ENCODE measurements at places on chromosomes 2 and 18.

GRCh38 chr2:67272195-67272594, 124.9 kb upstream of the ETAA1 start:
- no peak for DNase-seq

GRCh38 chr18:62209046-62209445, 22.0 kb downstream of the RELCH start:
- no peak for DNase-seq

- DNase-seq, result no peak
Measured at GRCh38 chr2:237253046-237253702, 160.8 kb downstream of the COL6A3 start.

- no peak for DNase-seq
Measured at GRCh38 chr18:59917422-59917821, 17.6 kb downstream of the PMAIP1 start.

DNA sequence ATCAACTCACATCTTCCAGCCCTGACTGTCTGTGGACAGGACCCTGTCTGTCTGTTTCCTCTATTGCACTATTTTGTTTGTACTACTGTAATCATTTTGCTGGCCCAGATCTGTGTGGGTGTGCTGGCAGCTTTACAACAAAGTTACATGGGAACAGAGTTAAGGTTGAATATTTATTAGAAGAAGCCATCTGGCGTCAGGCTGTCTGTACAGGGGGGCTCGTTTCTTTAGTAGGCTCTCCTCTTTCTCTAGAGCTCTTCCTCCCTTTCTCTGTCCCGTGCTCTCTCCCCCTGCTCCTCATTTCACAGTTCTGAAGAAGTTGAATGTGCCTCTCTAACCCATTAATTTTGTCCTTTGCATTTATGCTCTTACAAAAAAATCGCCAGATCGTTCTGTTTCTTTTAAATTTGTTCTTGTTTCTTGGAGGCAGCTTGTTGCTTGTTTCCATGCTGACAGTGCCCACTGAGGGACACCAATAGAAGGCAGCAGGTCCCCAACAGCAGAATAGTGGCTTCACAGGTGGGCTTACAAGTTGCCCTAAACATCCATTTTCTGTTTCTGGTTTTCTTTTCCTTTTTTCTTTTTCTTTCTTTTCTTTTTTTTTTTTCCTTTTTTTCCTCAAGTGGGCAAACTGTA, 315.2 kb upstream of the ZEB2 start:
- DNase-seq, result peak; percentile 23

DNA sequence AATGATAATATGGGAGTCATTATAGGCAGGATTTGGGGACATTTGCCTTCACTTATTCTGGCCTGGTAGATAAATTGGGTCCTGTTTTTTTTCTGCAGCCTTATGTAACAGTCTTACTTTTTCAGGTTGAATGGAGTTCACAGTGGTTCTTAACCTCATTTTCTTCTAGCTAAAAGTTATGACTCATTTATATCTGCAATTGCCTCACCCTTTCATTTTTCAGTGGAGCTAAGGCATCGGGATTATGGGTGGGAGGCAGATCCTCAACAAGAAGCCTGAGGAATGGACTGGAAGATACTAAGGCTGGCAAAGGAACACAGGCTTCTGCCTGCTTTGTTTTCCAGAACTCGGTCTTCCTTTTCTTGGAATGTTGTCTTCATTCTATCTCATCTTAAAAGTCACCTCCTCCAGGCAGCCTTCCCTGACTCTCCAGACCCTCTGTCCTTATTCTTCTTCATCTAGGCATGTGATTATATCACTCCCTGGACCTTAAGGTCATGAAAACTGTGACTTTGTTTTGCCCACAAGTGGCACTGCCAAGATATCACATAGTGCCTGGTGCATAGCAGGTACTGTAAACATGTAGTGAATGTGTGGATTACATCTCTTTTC, 41.0 kb upstream of the ACSL3 start:
- no peak for DNase-seq

DNA sequence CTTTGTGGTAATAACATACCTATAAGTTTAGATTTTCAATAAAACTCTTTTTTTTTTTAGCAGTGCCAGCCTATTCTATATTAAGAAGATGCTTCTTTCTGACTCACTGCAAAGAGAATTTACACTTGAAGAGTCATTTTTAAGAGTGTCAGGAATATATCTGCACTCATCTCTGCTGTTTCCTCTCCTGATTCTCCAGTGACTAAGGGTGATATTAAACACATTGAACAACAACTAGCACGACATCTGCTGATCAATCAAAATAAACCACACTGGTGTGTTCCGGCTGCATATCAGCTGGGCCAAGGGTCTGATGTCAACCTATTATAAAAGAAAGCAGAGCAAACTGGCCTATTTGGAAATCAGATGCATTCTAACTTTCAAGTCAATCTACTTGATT, 15.0 kb downstream of the RAB27B start:
- no peak for DNase-seq

DNA sequence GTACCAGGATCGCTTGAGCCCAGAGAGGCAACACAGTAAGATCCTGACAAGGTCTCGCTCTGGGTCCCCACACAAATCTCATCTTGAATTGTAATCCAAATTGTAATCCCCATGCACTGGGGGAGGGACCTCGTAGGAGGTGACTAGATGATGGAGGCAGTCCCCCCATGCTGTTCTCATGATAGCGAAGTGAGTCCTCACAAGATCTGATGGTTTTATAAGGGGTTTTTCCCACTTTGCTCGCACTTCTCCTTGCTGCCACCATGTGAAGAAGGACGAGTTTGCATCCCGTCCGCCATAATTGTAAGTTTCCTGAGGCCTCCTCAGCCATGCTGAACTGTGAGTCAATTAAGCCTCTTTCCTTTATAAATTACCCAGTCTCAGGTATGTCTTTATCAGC, 46.0 kb upstream of the SERTAD2 start:
- DNase-seq, result no peak

DNA sequence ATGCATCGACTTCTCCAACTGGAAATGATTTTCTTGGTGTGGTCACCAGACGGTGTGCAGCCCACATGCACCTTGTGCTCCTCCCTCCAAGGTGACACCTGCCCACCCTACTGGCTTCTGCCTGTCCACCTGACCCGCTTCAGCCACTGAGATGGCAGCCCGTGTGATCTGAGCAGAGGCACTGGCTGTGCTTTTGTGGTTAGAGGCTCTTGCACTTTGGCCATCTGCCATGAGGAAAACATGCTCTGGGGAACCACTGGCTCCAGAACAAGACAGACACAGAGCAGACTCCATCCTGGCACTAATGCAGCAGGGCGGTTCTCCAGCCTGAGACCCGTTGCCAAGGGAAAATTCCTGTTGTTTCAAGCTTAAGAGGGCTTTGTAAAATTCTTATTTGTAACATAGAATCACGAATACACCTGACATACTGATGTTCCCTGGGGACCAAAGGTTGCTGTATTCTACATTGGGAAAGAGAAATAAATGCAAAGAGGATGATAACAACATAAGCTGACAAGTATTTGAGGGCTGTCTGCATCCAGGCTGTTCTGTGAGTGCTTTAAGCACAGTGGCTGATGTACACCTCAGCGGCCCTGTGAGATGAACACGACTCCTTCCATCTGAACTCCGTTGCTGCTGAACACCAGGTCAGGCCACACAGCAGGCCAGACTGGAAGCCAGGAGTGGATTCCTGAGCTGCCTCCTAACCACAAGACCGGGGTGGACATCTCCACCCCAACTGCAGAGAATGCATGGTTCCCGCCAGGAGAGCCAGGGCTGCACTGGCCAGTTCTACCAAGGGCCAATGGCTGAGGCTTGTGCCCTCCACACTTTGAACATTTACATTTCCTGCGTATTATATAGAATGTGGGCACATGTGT, 820.4 kb downstream of the GALR1 start:
- no peak for DNase-seq

DNA sequence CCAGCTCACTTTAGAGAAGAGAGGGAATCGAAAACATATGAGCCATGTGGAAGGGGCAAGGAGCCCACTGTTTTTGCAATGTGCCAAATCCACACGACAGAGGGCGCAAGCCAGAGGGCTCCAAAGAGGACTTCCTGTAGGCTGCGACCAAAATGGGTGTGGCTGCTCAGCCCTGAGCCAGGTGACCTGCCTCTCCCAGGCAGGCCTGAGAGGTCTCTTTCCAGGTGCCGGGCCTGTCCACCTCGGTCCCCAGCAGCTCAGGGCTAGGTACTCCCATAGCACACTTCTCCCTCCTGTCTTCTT, 153.8 kb downstream of the TTC32 start:
- DNase-seq, result no peak

GRCh38 chr18:45554389-45554737, 60.9 kb upstream of the SLC14A2 start:
- no peak for DNase-seq

DNA sequence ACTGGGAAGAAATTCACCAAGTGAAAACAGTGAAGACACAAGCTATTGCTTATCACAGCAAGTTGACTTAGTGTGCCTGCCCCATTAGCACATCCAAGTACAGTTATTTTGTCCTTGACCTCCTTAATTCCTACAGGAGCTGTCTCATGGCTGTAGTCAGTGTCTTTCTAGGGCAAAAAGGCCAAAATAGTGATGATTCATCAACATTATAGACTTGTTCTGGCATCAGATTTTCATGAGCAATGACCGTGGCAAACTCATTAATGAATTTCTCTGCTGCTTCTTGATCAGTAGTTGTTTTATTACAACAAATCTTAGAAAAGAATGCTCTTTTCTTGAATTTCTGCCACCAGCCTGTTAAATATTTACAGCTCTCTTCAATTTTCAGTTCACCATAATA, 1169.3 kb upstream of the DDX18 start:
- DNase-seq, result no peak

- no peak for DNase-seq
Measured at GRCh38 chr2:193024791-193025190, 830.1 kb upstream of the TMEFF2 start.

DNA sequence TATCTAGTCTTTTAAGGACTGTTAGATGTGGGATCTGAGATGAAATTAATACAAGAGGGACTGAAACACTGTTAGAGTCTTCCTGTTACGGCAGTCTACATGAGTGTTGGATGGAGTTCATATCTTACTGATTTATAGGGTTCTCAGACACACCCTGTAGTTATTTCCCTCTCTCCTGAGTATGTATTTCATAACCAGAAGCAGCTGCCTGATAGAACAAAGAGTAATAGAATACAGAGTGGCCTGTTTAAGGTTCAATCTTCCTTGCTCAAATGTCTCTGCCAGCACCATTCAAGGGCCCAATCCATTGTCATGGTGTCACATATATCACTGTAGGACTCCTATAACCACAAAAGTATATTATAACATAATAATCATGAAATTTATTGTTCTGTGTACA, 1229.1 kb upstream of the ACVR2A start:
- DNase-seq, result no peak

DNA sequence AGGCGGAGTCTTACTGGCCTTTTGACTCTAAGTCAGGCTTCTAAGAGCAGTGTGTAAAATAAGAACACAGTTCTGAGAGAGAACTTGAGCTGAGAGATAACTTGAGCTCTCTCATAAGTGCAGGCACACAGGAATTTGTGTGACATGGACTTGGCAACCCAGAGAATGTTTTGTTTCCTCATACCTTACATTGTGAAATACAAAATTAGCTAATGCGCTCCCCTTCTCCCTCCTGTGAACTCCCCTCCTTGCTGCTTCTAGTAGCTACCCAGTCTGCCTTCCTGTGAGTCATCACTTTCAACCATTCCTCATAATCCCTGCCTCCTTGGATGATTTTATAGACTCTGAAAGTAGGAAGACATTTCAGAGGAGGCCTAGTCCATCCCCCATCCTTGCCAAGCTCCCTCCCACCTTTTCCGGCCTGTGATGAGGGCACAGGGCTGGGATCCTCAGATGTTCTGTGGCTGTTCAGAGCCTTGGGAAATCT, 22.6 kb downstream of the FER1L5 start:
- DNase-seq, result peak; percentile 97

DNA sequence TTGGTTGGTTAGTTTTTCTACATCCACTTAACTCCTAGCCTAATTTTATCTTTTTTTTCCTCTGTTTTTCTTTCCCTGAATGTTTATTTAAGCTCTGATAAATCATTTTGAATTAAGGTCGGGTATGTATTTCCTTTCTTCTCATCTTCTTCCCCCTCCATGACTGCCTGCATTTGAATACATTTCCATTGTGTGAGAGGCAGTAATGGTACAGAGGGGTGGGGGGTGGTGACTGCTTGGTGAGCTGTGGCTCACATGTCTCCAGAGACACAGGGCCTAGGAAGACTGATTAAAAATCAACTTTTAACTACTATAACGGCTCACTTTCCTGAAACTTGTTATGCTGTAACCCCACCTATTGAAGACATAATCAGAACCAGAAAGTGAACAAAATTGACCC, 58.0 kb downstream of the NEDD4L start:
- no peak for DNase-seq

DNA sequence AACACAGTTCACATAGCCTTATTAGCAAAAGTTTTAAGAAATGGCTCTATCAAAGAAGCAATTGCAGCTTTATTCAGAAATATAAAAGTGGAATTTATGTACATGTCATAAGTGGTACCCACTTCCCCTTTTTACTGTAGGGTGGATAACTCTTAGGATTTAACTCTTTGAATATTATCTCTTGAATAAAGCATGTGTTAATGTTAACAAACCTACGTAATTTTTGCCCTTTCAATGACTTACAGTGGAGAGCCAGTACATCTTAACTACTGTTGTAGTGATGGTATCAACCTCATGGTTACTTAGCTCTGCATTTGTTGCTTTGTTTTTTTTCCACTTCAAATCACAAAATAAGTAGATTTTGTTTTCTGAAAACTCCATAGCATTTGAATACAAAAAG, 8.8 kb downstream of the NABP1 start:
- DNase-seq, result no peak
